ENCODE measurements at places on chromosomes 5 and 9. TPM values are rescaled to one million over a fixed set of nuclear protein-coding genes. Genes with fewer than 3 reads are reported as not detected.

The TMEM250 gene
- total RNA-seq: 29.3 TPM

The FBXL7 gene
- 3.3 TPM for total RNA-seq

The PCDHA1 gene
- total RNA-seq: under 0.01 TPM

The SEMA5A gene
- 9.9 TPM for total RNA-seq

The OCLN gene
- 0.26 TPM for total RNA-seq

The SLC6A7 gene
- not detected for total RNA-seq

The SEMA6A gene
- total RNA-seq: 0.16 TPM

The C9orf153 gene
- total RNA-seq: 0.32 TPM

The OBP2A gene
- not detected for total RNA-seq

The GNE gene
- 26.1 TPM for total RNA-seq

The AGGF1 gene
- total RNA-seq: 21.1 TPM

The GABRA1 gene
- not detected for total RNA-seq

The PTCD2 gene
- total RNA-seq: 8.0 TPM

The ZNG1F gene
- 6.5 TPM for total RNA-seq

The GRIN3A gene
- not detected for total RNA-seq

The PTPRD gene
- total RNA-seq: 13.1 TPM

The C8G gene
- total RNA-seq: 0.32 TPM

The CDH9 gene
- total RNA-seq: not detected

The RNF180 gene
- 0.63 TPM for total RNA-seq

The NR4A3 gene
- total RNA-seq: 0.32 TPM

The PCDH12 gene
- under 0.01 TPM for total RNA-seq

The PCDHB12 gene
- 0.16 TPM for total RNA-seq

The CDKN2A gene
- 28.2 TPM for total RNA-seq
